Germinal center (tissue), 1 donor: ENCODE measurements at places on chromosomes 16 and 17.

- no peak for DNase-seq
Observed at GRCh38 chr16:522320-523096, 5.0 kb upstream of the CAPN15 start.

DNA sequence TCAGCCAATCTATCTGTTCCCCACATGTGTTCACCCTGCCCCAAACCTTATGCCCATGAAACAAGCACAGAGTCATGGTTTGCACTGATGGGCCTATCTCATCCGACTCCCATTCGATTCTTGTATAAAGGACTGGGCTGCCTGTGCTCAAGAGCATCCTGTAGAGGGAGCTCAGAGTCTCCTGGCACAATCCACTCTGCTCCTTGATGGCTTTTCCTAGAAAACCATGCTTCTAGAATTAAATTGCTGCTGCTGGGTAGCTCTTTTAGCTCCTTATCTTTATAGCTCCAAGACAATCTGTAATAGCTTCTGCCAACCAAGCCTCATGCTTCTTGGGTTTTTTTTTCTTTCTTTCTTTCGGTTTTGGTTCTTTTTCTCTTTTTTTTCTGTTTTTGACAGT is 9.7 kb downstream of the ZNF19 start:
- DNase-seq, result no peak

DNA sequence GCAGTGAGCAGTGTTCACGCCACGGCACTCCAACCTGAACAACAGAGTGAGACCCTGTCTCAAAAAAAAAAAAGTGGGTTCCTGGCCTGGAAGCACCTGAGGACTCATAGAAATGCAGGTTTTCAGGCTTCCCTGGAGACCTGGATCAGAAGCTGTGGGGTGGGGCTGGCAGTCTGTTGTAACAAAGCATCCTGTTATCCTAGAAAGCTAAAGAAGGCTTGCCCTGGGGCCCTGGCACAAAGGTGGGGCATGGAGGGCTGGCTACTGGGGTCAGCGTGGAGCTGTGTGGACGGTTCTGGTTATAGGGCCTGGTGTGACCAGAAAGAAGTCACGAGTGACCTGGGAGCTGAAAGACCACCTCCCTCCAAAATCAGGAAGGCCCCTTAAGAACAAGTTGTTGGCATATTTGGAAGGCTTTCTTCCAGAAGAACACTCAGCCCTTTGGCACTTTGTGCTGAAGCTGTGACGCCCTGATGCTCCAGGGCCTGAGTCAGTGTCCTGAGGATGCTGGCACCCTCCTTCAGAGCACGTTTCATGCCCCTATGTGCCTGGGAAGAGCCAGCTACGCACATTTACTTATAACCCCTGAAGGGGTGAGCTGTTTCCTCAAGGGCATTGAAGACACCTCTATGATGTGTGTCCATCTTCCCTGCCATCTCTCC is 6.2 kb downstream of the CRISPLD2 start:
- no peak for DNase-seq

DNA sequence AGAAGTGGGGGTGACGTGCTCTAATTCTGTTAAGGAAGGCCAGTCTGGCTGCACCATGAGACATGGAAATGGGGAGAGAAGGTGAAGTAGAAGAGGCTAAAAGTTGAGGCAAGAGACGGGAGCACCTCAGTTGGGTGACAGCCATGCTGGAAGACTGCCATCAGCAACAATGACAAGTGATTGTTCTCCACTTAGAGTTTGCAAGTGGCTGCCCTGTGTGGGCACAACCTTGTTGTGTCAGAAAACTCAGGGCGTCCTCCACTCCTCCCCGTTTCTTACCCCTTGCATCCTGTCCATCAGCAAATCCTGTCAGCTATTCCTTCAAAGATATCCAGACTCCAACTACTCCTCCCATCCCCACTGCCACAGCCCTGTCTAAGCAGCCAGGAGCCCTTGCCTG is 17.6 kb downstream of the CES1 start:
- DNase-seq, result no peak

GRCh38 chr16:81551151-81551808 is 106.7 kb downstream of the CMIP start:
- no peak for DNase-seq

- no peak for DNase-seq
Observed at GRCh38 chr17:13036751-13037150, 18.9 kb upstream of the ELAC2 start.

GRCh38 chr16:10206215-10206614 is 24.0 kb upstream of the GRIN2A start:
- DNase-seq, result no peak
